Astrocyte of the spinal cord (primary cell): ENCODE measurements at places on chromosomes 13 and 19.

DNA sequence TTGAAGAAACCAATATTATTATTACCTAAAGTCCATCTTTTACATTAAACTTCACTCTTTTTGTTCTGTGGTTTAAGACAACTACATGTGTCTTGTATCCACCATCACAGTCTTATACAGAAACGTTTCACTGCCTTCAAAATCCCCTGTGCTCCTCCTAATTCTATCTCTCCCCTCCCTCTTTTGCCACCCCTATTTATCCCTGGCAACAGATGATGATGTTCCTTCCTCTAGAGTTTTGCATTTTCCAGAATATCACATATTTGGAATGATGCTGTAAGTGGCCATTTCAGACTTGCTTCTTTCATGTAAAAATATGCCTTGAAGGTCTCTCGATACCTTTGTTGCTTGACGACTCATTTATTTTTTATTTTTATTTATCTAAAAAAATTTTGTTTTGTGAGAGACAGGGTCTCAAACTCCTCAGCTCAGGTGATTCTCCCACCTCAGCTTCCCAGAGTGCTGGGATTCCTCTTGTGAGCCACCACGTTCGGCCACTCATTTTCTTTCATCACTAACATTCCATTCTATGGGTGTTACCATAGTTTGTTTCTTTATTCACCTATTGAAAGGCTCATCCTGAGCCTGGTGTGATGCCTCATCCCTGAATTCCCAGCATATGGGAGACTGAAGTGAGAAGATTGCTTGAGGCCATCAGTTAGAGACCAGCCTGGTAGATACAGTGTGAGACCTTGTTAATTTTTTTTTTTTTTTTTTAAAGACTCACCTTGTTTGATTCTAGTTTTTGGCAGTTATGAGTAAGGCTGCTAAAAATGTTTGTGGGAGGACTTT, 8.4 kb downstream of the ZNF763 start:
- no peak for DNase-seq

- DNase-seq, result no peak
Observed at GRCh38 chr13:46759846-46760245, 37.1 kb downstream of the ESD start.

GRCh38 chr13:114021464-114022308, 47.8 kb upstream of the C13orf46 start:
- no peak for DNase-seq

DNA sequence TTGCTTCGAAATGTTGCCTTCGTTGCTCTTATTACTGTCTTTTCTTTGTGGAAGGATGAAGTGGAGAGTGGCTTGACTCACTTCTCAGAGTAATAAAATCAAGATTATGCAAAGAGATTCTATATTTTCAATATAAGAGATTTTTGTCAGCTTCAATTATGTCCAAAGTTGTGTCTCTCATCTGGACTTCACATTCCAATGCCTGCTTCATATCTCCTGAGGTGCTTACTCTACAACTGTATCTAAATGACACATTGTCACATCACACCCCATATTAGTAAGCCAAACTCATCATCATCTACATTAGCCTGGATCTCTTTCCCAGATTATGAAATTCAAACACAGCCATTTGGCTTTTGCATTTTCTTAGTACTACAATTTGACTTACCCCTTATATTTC, 409.4 kb downstream of the DACH1 start:
- DNase-seq, result no peak

- DNase-seq, result no peak
Observed at GRCh38 chr13:63337921-63338320, 1922.3 kb upstream of the PCDH20 start.

DNA sequence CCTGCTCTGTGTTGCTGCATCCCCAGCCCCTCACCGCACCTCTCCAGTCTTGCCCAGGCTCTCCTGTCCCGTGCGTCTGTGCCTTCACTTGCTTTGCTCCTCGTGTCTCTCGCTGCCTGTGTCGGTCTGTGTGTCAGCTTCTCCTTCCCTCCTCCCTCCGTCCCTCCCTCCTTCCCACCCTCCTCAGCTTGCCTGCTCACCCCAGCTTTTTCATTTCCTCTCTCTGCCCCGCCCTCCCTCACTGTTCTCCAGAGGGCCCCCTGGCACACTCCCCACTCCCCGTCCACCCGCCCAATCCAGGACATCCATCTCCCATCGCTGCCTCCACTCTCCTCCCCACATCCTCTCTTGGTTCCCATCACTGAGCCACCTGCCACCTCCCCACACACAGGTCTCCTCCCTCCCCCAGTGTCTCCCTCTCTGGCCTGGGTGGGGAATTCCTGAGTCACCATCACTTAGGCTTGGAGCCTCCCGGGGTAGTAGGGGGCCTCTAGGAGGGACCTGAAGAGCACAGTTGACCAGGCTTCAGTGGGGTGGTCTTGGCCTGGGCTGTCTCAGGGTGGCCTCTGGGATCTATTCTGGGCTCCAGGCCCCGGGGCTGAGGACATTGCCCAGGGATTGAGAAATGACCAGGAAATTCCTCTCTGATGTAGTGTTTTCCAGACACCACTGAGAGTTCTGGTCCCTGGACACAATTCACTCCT, at the start of gene PTGIR:
TSS of gene PTGIR (minus strand) at position 132 of the 704 bp plus-strand sequence. CDS start 864 bp downstream, outside the sequence.
- DNase-seq, result peak; percentile 33
